ENCODE measurements at places on chromosomes 11 and 22.

GRCh38 chr11:73759610-73760134 lies 1.2 kb downstream of the RAB6A start:
- DNase-seq, result no peak

- DNase-seq, result no peak
These were observed 195.9 kb downstream of the BCR start for GRCh38 chr22:23376256-23376655.

DNA sequence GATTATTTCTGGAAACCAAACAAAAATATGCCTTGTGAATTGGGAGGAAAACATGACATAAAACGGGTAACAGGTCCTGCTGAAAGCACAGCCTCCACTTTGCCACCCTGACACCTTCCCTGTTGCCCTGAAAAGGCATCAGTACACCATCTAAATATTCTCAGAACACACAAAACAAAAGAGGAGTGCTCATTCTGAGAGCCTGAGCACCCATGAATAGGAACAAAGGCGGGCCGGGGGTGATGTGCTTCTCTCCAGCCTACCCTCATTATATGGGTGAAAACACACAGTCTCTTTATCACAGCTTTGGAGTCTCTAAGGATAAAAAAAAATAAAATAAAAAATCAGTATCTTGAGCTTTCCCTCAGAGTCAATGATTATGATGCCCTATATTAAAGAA lies 19.7 kb downstream of the SCUBE2 start:
- no peak for DNase-seq

DNA sequence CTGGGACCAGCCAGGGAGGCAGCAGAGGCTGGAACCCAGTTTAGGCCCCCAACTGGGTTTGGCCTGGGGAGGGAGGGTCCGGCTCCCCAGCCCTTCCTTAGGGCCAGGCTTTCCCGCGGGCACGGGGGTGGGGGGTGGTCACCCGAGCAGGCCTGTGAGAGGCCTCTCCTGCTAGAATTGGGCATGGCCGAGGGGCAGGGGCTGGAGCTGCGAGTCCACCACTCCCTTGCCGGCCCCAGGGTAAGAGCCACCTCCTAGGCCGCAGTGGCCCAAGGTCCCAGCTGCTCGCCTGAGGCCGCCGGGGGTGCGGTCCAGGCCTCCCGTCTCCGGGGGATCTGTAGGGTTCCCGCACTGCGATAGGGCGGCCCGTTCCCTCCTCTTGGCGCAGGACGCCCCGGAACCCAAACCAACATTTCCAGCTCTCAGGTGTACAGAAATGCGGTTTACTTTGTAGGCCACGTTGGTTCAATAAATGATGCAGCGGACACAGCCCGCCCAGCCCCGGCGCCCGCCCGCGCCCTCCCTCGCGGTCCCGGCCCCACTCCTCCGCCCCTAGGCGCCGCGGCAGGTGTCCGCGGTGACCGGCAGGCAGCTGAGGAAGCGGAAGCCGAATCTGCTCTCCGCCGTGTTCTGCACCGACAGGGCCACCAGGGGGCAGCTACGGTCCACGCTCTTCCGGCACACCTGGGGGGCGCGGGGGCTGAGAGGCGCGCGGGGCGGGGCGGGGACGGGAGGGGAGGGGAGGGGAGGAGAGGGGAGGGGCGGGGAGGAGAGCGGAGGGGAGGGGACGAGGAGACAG lies 5.9 kb downstream of the LMNTD2 start:
- DNase-seq, result no peak

GRCh38 chr11:63459586-63459985 lies 31.4 kb downstream of the PLAAT5 start:
- no peak for DNase-seq

- DNase-seq, result peak; percentile 38
These were observed 59.9 kb downstream of the DGCR2 start for GRCh38 chr22:19062139-19062942.

DNA sequence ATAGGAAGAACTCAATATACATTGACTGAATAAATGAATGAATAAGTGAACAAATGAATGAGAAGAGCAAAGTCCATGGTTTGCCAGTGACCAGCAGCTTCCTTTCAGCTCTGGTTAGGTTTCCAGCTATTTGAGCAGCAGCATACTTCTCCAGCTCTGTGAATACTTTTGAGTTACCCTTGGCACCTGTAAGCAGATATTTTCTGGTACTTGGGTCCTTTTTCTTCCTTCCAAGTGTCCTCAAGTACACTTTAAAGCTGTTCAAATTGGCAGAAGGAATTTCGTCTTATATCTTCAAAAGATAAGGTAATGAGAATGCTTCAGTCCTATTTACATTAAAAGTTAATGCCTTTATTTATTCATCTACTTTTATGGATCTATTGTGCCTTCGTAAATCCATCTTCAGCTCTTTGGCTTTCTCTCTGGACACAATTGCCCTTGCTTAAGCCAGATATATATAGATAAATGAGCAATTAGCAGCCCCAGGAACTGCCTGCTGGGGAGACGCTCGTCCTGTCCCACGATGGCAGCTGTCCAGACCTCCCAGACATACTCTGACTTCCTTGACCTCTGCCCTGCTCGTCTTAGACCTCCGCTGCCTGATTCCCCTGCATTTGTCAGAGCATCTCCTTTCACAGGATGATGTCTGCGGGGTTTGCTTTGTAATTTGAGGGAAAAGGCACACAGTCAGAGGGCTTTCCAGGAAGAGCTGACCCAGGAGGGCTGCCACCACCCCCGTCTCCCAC lies 926.3 kb downstream of the OPCML start:
- no peak for DNase-seq

- peak; percentile 79 for DNase-seq
These were observed 1.1 kb upstream of the PITPNB start for GRCh38 chr22:27919942-27920755.

DNA sequence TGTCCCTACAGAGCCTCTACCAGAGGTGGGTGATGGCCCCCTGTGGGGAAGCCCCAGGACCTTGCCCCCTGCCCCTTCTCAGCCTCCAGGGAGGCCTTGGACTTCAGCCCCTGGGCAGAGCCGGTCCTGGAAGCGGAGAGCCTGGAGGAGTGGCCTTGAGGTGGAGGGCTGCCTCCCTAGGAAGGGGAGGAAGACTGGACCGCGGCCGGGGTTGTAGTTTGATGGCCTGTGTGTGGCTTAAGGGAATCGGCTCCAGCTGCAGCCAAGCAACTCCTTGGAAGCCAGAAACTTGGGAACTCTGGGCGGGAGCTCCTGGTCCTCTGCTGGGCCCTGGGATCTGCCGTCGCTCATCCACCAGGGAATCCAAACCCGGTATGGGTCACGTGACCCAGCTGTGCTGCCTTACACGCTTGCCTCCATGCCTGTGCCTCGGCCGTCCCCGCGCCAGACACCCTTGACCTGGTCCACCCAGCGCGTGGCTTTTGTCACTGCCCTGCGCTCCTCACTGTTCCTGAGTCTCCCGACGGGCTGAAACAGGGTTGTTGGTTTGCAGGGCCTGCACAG lies 23.5 kb upstream of the ARHGAP8 start:
- DNase-seq, result no peak

DNA sequence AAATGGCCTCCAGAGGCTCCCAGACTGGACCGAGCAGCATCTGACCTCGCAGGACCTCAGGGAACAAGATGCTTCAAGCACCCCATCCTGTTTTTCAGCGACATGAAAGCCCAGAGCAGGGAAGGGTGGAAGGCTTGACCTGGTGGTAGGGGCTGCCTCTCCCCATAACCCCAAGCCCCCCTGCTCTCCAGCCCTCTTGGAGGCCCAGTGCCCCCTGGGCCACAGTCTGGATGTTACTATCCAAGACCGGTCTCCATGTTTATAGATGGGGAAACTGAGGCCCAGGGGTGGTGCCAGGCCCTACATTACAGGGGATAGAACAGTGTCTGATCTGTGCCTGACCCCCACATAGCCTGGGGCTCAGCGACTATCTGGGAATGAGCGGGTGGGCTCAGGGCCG lies 7.0 kb downstream of the FGF3 start:
- no peak for DNase-seq

- DNase-seq, result no peak
These were observed 57.0 kb upstream of the BIRC3 start for GRCh38 chr11:102260241-102260640.

- no peak for DNase-seq
These were observed 51.3 kb upstream of the SESN3 start for GRCh38 chr11:95282291-95282751.

DNA sequence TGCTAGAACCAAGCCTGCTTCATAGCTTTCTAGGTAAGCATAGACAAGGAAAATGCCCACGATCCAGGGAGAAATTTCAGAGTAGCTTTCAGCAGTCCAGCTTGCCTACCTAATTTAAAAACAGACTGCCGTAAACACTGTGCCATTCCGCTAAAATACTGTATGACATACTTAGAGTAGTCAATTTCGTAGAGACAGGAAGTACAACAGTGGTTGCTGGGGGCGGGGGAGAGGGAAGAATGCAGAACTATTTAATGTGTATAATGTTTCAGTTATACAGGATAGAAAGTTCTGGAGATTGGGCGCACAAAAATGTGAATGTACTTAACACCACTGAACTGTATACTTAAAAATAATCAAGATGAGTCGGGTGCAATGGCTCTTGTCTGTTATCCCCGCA lies 56.7 kb downstream of the C11orf58 start:
- no peak for DNase-seq

DNA sequence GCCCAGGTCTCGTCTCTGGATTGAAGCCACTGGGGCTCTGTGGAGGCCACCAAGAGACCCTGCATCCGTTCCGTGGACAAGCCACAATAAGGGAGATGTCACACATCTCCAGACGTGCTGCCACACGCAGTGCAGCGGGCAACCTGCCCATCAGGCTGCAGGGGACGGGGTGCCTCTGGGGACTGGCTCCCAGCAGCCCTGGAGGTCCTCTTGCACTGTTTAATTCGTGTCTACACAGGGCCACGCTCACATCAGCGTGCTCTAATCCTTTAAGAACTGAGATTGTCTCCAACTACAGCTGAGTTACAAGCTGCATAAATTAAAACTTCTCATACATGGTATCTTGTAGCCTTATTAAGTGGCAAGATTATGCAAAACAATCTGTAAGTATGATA lies 1232.2 kb downstream of the BRD1 start:
- no peak for DNase-seq

DNA sequence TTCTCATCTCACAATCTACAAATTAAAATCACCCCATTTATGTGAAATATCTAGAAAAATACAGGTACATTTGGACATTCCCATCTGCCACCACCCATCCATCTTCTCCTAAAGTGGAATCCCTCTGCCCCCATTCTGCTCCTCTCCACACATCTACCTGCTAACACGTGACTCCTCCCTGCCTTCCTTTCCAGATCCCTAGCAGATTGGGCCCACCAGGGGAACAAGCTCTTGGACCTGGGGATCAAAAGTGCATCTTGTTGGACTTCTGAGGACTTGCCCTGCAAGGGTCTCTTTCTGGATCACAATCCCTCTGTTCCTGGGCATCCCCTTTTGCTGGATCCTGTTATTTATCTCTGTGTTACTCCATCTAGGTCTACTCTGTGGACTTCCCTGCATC lies 107.6 kb downstream of the ZNF280B start:
- no peak for DNase-seq

GRCh38 chr11:85539029-85539689 lies 88.0 kb downstream of the DLG2 start:
- no peak for DNase-seq

DNA sequence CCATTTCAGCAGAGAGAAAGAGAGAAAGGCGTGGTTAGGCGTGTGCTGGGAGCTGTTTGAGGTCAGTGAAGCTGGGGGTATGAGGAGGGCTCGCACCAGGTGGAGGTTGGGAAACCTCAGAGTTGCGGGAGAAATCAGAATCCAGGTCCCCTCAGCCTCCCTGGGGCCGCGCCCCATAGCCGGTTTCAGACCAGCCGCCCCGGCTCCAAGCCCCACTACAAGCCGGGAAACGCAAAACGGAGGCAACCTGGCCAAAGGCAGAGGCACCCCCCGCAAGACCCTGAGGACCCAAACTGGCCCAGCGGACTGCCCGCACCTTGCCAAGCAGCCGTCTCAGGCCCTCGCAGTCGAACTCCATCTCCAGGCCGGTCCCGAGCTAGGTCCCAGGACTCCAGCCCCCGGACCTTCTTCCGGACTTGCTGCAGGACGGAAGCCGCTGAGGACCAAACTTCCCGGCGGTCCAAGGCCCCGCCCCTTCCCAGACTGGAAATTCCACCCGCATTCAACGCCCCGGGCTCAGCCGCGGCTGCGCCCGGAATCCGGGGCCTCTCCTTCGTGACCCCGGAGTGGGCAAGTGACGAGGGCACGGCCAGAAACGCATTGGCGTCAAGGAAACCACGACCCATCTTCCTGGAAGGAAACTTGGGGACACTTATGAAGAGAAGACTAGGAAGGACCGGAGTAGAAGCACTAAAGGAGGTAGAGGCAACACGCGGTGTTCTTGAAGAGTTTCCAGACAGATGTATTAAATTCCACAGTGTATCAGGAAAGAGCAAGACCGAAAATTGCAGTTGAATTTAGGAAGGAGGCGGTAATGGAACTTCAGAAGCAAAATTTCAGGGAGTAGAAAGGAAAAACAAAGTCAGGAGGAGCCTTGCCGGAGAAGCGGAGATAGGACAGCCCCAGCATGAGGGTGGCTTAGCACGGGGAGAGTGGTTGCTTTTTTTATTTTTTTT lies at the start of gene UEVLD:
Gene UEVLD (minus strand): TSS at position 438 of the 956 bp plus-strand sequence. CDS start 80 bp downstream, at position 358.
- DNase-seq, result peak; percentile 95

GRCh38 chr11:45513821-45514340 lies 151.5 kb downstream of the CHST1 start:
- peak; percentile 55 for DNase-seq

- no peak for DNase-seq
These were observed 60.6 kb upstream of the HSD17B12 start for GRCh38 chr11:43619863-43620505.

- DNase-seq, result no peak
These were observed 25.1 kb downstream of the PRR5 start for GRCh38 chr22:44727148-44727547.

- DNase-seq, result no peak
These were observed 7.3 kb downstream of the HEPHL1 start for GRCh38 chr11:94028436-94028835.

GRCh38 chr11:1805525-1805924 lies 29.3 kb upstream of the SYT8 start:
- peak; percentile 47 for DNase-seq

DNA sequence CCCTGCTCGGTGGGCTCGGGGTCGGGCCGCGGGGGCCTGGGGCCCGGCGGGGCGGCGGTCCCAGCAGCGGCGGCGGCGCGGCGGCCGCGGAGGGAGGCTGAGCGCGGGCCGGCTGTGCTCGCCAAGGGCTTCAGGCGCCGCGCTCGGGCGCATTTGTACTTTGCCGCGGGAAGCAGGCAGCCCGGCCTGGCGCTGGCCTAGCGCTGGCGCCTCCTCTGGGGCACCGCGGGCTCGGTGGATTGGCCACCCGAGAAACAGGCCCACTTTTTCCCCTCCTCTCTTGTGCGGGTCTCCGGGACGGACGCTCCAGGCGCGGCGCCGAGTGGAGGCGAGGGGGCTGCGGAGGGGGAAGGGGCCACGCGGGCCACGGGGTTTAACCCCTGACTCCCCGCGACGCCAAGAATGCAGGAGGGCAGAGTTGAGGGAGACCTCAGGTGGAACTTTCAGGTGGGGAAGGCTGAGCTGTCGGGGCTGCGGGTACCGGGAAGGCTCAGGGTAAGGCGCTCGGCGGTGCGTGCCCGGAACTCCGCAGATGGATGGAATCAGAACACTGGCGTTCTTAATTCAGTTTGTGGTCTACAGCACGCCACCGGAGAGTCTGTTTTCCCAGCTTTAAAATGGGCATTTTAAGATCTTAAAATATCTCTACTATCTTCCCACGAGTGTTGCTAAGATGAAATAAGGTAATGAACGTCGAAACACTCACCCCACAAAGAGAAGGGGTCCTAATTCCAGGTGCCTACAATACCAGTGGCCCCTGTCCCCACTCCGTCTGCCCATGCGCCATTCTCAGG lies at the start of gene CHRDL2:
Gene CHRDL2 (minus strand): TSS at position 126 of the 794 bp plus-strand sequence. CDS start 538 bp downstream, outside the sequence.
- no peak for DNase-seq

- DNase-seq, result no peak
These were observed 205.2 kb downstream of the BRD1 start for GRCh38 chr22:49622241-49623105.

All from coronary artery (tissue), 2 donors.